GM12891 (cell line): ENCODE measurements at places on chromosomes 13 and 19.
A peak's percentile ranks its signal among the peaks of the same experiment; 100 is the strongest.

DNA sequence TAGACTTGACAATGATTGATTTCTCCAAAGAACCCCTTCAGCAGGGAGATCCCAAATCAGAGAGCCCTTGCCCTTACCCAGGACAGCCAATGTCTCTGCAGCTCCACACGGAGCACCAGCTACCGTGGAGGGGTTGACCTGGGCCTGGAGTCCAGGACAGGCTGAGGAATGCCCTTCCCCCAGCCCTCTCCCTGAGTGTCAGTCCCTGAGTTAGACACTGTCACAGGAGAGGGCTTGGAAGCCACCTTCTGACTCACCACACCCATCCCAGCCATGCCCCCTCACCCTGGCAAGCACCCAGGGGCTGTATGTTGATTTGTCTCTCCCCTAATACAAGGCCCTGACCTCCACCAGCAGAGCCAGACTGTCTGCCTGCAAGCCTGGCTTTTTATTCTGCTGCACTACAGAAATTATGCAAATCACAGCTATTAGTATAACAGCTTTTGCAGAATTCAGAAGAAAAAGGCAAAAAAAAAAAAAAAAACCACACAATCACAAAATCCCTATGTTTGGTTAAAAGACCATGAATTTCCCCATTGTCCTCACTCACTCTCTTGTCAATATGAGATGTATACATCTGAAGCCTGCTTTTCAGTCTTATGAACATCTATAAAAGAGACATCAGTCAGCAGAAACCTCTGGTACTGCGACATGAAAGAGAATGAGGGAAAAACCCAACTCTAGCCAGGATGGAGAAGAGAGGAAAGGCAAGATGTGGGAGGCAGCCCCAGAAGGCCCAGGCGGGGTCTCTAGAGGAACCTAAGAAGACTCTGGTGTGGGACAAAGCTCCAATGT is 240.7 kb downstream of the UQCRFS1 start:
- DNase-seq: no peak

DNA sequence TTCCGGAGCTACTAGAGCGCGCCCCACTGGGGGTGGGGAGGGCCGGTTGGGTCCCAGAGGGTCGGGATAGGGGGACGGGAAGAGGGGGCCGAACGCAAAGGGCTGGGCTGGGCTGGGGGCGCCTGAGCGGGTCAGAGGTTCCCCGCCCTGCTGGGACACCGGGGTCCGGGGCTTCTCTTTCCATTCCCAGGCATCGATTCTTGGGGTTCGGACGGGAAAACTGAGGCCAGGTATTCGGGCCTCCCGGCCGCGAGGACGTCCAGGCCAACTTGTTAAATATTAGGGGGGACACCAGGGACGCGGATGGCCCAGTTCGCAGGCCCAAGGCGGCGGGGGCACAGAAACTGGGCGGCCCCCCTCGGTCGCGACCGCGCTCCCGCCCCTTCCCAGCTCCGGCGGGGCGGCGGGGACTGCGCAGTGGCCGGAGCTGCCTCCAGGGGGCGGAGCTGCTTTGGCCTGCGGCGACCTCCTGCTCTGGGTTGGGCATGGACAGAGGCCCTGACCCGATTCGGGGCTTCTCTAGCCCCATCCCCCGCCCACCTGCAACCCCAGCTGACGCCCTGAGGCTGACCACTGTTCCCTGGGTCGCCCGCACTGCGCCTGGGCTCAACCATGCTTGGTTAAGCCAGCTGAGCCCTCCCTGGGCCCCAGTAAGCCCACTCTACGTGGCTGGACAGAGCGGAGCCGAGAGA is 1.2 kb upstream of the KLF16 start:
- DNase-seq: peak; percentile 86

DNA sequence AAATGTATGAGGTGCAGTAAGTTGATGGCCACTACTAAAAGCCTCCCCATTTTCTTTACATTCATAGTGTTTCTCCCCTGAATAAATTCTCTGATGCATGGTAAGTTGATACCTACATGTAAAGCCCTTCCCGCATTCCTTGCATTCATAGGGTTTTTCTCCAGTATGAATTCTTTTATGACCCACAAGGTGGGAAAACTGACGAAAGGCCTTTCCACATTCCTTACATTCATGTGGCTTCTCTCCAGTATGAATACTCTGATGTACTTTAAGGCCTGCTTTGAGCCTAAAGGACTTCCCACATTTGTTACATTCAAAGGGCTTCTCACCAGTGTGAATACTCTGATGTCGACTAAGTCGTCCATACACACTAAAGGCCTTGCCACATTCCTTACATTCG is 20.5 kb downstream of the ZNF607 start:
- no peak for DNase-seq

- DNase-seq: no peak
These were observed 181.5 kb downstream of the DNAJC3 start for GRCh38 chr13:95858286-95859075.

DNA sequence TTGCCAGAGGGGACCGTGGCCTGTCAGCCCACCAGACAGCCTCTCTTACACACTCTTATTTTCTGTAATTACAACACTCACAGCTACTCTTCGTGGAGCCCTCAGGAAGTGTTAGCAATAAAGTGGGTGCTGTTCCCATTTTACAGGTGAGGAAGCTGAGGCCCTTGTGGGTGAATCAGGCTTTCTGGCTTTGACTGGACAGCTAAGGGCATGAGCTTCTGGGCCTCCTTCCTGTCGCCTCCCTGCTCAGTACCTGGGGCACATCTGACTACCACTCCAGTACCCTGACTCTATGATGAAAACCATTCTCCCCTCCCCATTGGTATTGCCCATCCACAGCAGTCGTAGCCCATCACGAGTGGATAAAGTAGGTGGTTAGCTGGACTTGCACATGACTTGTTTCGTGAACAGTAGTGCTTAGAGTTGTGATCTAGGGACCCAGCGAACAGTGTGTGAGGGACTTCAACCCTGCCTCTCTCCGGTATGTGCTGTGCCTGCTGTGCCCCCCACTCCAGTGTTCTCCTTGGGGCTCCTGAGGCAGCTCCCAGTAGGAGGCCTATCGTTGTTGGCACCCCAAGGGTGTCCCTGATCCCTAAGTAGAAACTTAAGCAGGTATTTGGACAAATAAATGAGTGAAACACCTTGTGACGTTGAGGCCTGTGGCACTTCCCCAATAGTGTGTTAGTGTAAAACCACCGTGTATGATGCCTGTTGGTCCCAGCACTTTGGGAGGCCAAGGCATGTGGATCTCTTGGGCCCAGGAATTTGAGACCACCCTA is 38.6 kb downstream of the GATAD2A start:
- DNase-seq: no peak

DNA sequence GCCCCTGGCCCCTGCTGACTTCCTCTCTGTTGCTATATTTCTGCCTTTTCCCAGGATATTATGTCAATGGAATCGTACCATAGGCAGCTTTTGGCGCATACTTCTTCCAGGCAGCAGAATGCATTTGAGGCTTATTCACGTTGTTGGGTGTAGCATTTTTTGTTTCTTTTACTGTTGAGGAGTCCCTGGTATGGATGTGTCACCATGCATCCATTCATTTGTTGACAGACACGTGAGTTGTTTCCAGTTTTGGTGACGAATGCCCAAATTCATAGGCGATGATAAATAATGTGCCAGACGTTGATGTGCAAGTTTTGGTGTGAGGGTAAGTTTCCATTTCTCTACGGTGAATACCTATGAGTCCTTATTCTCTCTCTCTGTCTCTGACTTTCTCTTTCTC is 5.0 kb downstream of the NFILZ start:
- DNase-seq: no peak

- no peak for DNase-seq
These were observed 8.2 kb downstream of the KLHL26 start for GRCh38 chr19:18645035-18645511.

DNA sequence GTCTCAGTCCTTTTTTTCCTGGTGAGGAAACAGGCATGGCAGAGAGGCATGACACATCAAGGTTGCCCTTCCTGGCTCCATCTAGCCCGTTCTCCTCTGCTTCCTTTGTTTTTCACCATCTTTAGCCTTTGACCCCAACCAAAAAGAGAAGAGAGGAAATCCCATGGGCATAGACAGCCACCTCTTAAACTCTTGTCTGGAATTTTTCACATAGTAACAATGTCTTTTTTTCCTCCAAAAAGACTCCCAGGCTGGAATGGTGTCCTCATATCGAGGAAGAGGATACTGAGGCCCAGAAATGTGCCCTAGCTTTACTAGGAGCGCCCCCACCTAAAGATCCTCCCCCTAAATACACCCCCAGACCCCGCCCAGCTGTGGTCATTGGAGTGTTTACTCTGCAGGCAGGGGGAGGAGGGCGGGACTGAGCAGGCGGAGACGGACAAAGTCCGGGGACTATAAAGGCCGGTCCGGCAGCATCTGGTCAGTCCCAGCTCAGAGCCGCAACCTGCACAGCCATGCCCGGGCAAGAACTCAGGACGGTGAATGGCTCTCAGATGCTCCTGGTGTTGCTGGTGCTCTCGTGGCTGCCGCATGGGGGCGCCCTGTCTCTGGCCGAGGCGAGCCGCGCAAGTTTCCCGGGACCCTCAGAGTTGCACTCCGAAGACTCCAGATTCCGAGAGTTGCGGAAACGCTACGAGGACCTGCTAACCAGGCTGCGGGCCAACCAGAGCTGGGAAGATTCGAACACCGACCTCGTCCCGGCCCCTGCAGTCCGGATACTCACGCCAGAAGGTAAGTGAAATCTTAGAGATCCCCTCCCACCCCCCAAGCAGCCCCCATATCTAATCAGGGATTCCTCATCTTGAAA is at the start of gene GDF15:
GDF15 (plus strand) TSS at position 484 of the 868 bp plus-strand sequence; CDS start at position 516, 32 bp downstream.
- DNase-seq: no peak

- no peak for DNase-seq
These were observed 13.3 kb downstream of the N4BP2L1 start for GRCh38 chr13:32414580-32414979.

GRCh38 chr13:33462109-33462508 is 176.6 kb upstream of the STARD13 start:
- no peak for DNase-seq

- no peak for DNase-seq
These were observed 15.9 kb upstream of the DNAJC3 start for GRCh38 chr13:95660981-95661581.

DNA sequence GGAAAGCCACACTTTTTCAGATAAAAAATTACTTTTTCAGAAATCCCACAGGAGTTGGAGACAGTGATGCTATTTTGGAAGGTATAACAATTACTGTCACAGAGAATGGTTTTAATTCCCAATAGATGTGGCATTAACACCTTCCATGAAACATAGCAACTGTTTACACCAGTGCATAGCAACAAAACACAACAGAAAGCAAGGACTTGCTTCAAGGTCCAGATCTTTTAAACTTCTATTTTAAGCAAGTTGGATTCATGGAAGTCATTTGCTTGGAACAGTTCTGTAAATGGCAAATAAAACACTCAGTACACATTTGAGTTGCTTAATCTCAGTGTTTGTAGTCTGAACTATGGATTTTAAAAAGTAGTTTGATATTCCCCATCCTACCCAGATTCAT is 385.9 kb upstream of the SPRY2 start:
- no peak for DNase-seq
